Left renal cortex interstitium (tissue), 4 donors: ENCODE measurements at places on chromosomes 11 and 22.

GRCh38 chr11:783581-784015 lies 6.3 kb downstream of the CEND1 start:
- DNase-seq = no peak

- no peak for DNase-seq
Measured at GRCh38 chr11:115587718-115588342, 83.6 kb upstream of the CADM1 start.

DNA sequence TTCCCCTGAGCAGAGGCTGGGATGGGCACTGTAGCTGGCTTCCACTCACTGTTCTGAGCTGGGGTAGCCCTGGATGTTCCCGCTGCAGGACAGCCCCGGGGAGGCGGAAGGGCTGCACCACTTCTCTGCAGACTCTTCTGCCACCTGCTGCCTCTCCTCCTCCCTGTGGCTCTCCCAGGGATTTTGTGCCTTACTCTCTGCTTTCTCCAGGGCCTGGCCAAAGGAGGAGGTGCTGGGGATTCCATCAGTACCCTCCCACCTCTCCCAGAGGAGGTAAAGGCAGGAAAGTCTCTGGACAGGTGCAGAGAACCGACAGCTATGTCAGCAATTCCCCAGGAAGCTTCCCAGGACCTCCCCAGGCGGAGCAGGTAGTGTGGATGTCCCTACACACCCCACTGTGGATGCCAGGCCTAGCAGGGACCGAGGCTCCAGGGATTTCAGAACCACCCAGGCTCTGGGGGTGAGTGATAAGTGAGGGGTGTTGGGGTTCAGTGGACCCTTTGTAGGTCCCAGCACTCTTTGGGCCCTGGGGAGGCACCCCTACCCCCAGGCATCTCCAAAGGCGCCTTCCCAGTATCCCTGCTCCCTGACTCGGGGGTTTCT lies 11.3 kb downstream of the DUSP8 start:
- no peak for DNase-seq

- DNase-seq = no peak
Measured at GRCh38 chr22:28920757-28921584, 37.6 kb downstream of the ZNRF3 start.

- DNase-seq = no peak
Measured at GRCh38 chr22:48210812-48211211, 1448.4 kb downstream of the TBC1D22A start.

DNA sequence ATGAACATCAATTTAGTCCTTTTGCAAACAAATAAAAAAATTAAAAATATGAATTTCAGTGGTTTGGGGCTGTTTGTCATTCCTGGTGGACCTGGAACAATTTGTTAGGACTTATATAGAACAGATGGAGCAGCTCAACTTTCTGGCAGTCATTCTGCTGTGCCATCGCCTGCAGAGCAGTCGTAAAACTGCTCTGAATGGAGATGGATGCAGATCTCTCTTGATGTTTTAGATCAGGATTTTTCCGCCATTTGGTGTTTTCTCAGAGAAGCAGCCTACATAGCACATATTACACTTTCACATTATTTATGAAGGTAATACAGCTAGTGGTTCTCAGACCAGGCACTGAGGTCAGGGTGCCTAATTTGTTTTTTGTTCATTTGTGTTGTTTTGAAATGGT lies 31.8 kb upstream of the HSPA8 start:
- DNase-seq = no peak

- peak; percentile 34 for DNase-seq
Measured at GRCh38 chr22:24758164-24758799, 16.2 kb downstream of the PIWIL3 start.

- DNase-seq = no peak
Measured at GRCh38 chr11:62896049-62896448, 15.4 kb downstream of the SLC3A2 start.

DNA sequence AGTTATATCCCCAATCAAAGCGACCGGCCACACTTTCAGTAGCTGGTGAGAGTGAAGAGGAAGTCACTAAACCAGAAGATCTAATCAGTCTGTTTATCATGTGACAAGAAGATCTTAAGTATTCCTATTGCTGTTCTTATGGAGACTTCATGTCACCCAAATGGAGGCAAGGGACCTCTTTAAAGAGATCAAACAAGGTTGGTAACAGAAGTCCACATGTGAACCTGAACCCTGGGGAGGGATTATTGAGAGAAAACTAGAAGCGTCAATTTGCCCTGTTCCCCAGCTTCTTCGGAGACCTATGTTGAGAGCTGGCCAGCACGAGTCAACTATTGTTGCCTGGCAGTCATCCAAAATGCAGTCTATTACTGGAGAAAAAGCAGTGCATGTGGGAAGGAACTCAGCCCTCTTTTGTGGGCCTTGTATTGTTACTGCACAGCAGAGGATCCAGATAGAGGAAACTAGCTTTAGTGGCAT lies 76.9 kb upstream of the CTSC start:
- DNase-seq = no peak
